ENCODE measurements at places on chromosomes 1 and 21.

DNA sequence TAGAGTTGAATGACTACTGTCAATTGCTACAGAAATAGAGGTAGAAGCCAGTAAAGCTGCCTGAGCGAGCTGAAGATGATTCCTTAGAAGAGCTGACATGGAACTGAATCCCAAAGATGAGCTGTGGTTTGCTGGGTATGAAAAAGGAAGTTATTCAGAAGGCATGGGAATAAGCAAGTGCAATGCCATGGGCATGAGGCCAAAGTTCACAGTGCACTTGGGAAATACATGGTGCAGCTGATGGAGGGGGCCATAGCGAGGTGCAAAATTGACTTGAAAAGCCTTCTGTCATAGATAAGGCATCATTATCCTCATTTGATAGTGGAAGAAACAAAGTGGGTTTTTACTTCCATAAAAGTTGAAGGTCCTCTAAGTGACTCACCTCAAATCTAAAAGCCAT is 88.6 kb downstream of the NEK7 start:
- DNase-seq: no peak

GRCh38 chr1:22122273-22123070 is 20.4 kb downstream of the WNT4 start:
- DNase-seq: no peak

DNA sequence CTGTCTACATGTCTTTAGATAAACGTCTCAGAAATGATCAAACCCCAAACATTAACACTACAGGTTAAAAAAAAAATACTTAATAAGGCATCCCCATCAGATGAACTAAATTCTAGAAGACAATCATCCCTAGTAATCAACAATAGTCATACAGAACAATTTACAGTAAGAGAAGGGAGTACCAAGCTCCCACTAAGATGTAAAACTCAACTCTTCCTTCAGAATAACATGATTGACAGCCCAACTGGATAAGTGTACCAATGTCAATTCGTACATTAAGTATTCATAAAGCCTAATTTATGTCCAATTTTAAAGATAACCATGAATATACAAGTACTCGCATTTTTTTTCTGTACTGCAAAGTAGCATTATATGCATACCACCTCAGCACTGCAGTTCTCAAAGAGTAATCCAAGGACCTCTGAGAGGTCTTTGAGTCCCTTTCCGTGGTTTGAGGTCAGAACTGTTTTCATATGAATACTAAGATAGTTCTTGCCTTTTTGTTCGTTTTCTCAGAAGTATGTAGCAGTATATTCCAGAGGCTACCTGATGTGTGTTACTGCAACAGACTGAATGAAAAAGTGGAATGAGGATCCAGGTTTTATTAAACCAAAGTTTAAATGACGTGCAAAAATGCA is 6.6 kb downstream of the SCAF4 start:
- no peak for DNase-seq

- DNase-seq: no peak
Observed at GRCh38 chr1:155070158-155070621, 6.7 kb downstream of the EFNA4 start.

DNA sequence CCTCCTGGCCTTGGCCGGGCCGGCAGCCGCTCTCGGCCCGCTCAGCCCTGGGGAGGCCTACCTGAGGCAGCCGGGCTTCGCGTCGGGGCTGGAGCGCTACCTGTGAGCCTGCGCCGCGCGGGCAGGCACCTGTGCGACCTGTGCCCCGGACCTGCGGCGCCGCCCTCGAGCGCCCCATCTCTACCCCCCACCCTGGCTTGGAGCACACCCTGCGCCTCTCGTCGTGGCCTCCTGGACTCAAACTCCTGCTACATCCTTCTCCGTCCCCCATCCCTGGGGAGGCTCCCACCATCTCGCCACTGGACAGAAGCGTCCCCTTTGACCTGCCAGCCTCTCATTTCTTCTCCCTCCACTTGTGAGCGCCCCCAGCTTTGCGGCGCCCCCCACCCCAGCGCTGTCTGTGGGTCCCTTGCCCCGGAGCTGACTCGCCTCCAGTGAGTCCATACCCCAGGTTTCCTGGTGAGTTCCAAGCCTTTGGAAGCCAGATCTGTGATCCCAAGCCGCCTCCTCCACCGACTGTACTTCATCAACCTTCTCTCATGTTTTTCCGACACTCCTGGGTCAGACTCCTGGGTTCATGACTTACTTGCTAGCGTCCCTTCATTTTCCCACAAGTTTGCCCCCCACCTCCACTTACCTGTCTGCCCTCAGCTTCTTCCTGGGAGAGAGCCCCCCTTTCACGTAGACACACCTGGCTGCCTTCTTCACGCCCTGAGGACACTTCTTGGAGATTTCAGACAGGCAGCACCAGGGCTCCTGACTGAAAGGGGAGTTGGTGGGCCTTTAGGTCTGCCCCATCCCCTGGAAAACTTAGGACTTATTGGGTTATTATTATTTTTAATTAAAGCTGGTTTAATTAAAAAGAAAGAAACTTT is 1.3 kb downstream of the FOXE3 start:
- no peak for DNase-seq

- DNase-seq: no peak
Observed at GRCh38 chr21:43778469-43779335, 2.6 kb upstream of the CSTB start.

- no peak for DNase-seq
Observed at GRCh38 chr1:62357916-62358315, 38.7 kb upstream of the KANK4 start.

GRCh38 chr21:38852278-38852677 is 46.5 kb downstream of the ETS2 start:
- DNase-seq: no peak

DNA sequence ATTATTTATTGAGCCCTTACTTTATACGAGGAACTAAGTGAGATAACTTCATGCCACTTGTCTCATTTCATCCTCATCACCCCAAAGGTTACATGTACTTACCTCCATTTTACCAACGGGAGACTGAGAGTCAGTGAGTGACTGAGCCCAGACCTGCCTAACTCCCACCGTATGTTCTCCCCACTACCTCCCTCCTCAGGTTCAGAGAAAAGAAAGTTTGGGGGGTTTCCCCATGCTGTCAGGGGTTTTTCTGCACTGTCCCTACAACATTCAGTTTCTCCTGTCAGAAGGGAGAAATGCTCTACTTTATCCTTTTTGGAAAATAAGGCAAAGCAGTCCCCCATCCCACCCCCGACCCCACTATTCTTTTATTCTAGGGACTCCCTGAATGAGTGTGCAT is 32.9 kb downstream of the FAM78B start:
- DNase-seq: no peak

DNA sequence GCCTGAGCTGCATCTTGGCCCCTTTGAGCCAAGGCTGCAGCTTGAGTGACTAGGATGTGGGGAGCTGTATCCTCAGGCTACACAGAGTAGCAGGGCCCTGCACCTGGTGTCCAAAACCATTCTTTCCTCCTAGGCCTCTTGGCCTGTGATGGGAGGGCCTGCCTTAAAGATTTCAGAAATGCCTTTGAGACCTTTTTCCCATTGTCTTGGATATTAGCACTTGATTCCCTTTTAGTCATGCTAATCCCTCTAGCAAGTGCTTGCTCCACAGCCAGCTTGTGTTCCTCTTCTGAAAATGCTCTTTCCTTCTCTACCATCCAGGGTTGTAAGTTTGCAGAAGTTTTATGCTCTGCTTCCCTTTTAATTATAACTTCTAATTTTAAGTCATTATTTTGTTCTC is 21.7 kb upstream of the KIRREL1 start:
- DNase-seq: no peak

DNA sequence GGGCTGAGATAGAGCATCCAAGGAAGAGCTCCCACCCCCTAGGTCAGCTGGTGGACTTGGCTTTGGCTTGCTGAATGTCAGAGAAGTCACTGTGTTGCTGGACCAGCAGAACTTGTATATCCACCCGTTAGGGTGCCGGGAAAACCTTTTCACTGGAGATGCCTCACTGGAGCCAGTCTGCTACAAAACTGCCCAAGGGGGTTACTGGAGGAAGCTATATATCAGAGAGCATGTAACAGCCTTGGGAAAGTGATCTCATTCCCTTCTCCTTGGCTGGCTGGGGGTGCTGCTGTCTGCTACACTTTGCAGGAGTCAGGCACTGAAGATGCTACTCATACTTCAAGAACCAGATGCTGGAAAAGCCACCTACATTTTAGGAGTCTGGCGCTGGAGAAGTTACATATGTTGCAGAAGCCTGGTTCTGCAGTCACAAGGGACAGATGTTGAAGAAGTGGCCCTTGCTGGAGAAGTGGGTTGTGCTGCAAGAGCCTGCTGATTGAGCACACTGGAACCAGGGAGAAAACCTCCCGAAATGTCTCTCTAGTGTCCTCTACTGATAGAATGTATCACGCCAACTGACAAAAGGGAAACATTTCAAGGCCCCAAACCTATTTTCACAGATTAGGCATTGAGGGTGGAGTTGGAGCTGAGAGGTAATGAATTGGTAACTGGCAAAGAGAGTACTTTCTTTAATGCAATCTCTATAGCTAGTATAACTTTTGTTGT is 250.6 kb downstream of the SPATA17 start:
- DNase-seq: no peak

DNA sequence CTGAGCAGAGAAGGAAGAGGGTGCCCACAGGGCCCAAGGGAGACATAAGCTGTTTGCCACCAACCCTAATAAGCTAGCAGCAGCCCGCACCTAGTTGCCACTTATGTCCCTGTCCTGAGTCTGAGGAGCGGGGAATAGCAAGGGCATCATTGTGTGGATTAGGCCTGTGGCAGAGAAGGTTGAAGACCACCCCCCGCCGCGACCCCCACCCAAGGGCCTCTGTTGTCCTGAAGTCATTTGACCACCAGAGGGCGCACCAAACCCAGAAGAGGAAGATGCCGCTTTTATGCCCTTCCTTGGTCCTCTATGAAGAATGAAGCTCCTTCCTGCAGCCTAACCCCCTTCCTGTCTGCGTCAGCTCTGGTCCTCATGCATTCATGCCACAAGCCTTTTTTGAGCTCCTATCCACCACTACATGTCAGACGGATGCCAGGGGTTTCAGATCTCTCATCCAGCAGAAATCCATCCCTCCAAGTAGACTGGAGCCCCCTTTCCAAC is 16.6 kb downstream of the RHBG start:
- DNase-seq: peak; percentile 62

DNA sequence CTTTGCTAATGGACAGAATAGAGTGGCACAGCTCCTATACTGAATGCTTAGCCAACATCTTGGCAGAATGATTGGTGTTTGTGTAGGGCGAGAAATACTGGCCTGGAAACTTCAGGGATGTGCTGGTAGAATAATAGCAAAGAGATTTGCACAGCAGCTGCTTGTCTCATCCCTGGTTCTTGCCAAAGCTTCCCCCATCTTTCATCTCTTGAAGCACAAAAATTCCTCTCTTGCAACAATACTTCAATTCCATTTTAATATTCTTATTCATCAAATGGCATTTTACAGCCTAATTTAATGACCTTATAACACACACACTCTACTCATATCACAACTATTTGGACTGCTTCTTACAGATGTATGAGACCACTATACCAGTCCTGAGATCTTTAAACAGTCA is 37.7 kb downstream of the LHX8 start:
- DNase-seq: no peak

DNA sequence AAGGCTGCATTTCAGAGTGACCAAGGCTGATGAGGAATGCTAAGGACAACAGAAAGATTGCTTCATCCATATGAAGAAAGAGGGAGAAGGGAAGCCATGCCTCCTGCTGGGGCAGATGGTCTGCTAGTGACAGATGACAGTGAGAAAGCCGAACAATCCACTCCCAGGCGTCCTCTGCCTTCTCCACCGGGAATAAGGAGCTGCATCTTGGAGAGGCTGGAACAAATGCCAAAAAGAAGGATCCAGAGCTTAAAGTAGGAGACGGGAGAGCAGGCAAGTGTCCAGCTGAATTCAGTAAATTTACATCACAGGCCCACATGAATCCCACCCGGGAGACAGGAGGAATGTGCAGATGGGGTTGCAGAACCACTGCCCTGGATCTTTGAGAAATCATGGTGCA is 33.4 kb downstream of the DDX20 start:
- no peak for DNase-seq

- DNase-seq: no peak
Observed at GRCh38 chr1:1071486-1072298, 2.4 kb downstream of the RNF223 start.

DNA sequence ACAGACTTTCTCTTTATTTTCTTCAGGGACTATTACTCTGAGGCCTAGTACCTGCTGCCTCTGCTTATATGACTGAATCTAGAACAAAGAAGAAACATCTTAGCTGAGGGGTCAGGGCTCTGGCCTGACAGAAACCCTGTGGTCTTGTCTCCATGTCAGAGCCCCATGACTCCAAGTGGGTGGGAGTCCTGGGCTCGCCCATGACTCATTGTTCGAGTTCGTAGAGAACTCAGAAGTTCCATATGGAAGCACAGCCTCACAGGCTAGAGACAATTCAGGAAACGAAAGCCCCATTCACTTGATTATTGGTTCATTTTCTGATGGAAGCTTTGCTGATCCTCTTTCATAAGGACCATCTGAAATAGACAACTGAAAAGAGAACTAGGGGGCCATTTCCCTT is 73.2 kb downstream of the CD58 start:
- no peak for DNase-seq

DNA sequence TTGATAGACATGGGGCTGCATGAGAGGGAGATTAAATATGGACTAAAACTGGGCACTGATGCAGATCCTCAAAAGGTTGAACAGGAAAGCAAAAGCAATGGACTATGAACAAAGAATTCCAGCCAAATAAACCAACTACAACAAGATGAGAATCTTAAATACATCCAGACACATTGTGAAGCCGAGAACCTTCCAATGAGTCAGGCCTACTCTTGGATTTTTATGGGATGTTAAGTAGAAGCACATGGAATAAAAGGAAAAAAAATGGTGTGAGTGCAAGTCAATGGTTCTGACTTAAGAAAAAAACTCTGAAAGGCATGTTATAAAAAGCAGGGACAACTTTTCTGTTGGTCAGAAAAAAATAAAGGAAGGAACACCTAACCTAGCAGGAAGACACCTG is 227.2 kb downstream of the DPYD start:
- no peak for DNase-seq

- DNase-seq: no peak
Observed at GRCh38 chr1:208203127-208203847, 40.9 kb downstream of the PLXNA2 start.

DNA sequence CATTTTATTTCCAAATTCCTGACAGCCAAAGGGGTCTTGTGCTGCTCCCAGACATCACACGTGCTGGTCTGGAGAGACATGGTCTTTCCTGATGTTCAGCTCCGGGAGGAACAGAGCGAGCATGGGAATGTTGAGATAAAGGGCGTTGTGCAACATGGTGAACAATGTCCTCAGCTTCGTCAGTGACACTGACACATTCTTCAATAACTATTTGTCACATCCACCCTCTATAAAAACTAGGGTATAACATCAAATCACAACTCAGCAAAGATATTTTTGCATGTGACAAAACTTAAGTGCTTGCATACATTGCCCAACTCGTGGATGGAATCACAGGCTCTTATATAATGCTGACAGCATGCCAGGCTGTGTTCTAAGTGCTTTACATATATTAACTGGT is 42.4 kb upstream of the GRHL3 start:
- no peak for DNase-seq

GRCh38 chr1:162956922-162957321 is 95.9 kb upstream of the CCDC190 start:
- no peak for DNase-seq

Measured in stimulated activated CD4-positive, alpha-beta T cell treated with anti-CD3 and anti-CD28 coated beads, Interleukin-1b, Interleukin-23, amount 100 ng/mL, for 24 hours (primary cell).